ENCODE measurements at places on chromosomes 2 and 18.
A peak's percentile ranks its signal among the peaks of the same experiment; 100 is the strongest.

- DNase-seq = no peak
Observed at GRCh38 chr2:214560176-214560575, 149.3 kb downstream of the VWC2L start.

GRCh38 chr2:234991793-234992192 lies 40.0 kb downstream of the SH3BP4 start:
- DNase-seq = no peak

DNA sequence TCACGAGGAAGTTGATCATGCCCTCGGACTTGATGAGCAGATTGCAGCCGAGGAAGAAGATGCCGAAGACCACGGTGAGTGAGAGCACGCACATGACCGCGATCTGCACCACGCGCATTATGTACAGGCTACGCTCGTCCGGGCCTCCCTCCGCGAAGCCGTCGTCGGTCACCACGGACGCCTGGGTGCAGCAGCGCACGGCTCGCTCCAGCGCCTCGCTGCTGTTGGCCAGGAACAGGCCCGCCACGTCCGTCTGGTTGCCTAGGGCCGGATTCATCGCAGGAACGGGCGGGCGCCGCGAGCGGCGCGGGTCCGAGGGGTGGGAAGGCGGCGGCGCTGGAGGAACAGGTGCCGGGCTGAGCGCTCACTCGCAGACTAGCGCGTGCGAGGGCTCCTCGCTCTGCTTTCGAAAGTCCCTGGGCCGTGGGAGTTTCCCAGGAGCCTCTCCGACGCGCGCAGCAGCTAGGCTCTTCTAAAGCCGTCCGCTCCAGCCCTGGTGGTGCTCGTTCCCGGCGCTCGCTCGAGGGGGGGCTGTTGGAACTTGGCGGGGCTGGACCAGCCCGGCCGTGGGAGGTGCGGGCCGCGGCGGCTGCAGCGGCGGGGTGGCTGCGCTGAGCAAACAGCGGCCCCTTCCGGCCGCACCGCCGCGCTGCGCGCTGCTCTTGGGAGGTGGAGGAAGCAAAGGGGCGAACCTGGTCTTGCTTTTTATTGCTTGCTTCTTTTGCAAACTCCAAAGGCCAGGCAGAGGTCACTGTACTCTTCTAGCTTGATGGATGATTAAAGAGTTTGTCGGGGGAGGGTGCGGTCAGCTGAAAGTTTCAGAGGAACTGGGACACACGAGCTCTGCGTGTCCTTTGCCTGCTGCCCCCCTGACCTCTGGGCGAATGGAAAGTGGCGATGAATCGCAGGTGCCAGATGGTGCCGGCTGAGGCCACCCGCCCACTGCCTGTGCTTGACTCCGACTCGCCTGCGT lies at the start of gene RPRM:
TSS of gene RPRM (minus strand) at position 474 of the 973 bp plus-strand sequence. CDS start at position 277, 197 bp downstream.
- peak; percentile 86 for DNase-seq

DNA sequence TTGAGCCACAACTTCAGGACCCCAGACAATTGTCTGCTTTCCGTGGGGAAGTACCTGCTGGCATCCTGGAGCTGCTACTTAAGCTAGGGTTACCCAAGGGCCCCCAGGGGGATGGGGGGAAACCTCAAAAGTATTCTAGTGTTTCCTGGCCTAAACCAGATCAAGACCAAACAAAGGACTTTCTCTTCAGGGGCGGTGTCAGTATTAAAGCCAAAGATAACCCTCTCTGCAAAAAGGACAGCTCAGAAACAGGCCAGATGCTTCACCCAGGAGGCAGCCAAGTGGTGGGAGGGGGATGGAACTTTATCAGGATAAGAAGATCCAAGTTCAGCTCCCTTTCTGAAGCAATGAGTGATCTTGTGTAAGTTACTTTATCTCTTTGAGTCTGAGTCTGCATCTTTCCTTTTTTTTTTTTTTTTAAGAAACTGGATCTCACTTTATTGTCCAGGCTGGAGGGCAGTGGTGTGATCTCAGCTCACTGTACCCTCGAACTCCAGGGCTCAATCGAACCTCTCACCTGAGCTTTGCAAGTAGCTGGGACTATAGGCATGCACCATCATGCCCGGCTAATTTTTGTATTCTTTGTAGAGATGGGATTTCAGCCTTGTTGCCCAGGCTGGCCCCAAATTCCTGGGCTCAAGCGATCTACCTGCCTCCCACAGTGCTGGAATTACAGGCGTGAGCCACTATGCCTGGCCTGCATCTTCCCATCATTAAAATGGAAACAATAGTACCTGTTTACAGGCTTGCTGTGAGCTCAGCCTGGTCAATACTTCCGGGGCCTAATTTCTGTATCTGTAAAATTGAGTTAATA lies 151.8 kb upstream of the PTPRM start:
- no peak for DNase-seq

DNA sequence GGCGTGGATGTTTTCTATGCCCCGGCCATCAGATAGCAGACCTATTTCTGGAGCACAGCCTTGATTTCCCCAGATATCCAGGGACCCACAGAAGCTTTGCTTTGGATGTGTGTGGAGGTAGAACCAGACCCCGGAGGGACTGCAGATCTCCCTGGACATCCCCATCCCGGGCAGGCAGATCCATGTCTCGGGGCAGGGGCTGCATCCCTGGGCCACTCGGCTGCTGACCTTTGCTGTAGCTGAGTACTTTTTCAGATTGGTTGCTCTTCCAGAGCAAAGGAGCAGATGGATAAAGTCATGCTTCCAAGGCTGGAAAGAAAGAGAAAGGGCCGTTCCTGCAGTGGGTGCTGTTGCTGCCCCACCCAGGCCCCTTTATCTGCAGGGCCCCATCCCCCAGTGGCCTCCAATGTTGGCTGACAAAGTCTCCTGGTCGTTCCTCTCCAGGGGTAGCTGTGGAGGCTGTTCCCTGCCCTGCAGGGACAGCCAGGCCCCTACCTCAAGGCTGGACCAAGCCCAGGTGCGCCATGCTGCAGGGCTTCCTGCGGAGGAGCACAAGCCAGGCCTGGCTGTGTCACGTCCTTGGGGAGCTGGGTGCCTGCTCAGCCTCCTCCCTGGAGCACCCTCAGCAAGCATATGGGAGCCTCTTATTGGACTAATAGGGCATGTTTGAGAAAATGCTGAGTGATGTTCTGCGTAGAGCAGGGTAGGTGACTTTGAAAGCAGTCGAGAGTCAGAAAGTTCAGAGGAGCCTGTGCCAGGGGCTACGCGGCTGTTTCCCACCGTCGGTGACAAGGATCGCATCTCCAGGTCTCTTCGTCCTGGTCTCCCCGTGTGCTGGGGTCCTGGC lies 68.4 kb downstream of the TPO start:
- no peak for DNase-seq

- DNase-seq = no peak
Observed at GRCh38 chr2:3009005-3009404, 368.6 kb downstream of the EIPR1 start.

DNA sequence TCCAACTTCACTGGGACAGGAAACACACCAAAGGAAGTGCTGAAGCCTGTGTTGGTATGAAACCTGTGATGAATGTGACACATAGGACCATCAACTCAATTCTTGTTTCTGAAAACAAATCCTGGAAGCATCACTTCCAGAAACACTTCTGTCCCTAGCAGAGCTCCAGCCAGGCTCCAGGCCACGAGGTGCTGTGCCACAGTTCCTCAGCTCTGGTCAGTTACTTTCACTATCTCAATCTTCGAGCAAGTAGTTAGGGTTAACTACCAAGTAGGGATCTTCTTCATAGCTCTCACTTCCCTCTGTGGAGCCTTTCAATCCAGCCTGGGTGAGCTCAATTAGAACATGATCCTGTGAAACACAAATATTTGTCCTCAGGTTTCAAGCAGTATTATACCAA lies 3.6 kb upstream of the LCT start:
- DNase-seq = no peak

DNA sequence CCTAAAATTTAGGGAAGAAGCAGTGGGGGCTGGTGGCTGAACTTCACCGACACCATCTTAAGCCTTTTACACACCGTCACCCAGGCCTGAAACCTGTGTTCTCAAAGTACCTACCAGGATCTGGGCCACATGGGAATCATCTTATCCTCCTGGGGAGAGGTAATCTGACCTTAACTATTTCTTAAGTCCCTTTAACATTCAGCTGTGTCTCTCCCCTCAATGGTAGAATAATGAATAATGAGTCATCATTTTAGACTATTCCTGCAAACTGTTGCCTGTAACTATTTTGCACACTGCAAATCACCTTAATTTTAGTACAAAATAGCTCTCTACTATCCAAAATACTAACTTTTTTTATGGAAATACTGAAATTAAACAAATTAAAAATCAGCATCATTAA lies 149.4 kb upstream of the KLF7 start:
- no peak for DNase-seq

- no peak for DNase-seq
Observed at GRCh38 chr2:8146132-8147005, 535.5 kb upstream of the ID2 start.

- peak; percentile 57 for DNase-seq
Observed at GRCh38 chr2:41933585-41934320, 114.1 kb upstream of the PKDCC start.

- no peak for DNase-seq
Observed at GRCh38 chr2:85132397-85132796, 795 bp upstream of the TCF7L1 start.

DNA sequence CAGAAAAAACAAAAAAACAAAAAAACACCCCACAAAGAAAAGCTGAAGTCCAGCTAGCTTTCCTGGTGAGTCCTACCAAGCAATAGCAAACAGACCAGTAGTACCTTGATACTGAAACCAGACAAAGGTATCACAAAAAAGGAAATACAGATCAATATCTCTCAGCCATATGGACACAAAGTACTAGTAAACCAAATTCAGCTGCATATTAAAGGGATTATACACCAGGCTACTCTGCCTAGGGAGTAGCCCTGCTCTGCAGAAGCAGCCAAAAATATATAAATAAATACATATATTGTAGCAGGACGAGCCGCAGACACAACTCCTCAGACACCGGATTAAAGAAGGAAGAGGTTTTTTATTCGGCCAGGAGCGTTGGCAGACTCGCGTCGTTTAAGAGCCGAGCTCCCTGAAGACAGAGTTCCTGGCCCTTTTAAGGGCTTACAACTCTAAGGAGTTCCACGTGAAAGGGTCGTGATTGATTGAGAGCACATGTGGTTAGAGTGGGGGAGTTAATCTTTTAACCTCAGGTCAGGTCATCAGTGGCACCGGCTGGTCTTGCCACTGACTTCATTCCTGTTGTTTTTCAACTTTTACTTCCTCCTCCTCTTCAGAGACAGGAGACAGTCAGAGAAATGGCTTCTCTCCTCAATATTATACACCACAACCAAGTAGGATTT lies 38.4 kb upstream of the DTNB start:
- DNase-seq = no peak

- no peak for DNase-seq
Observed at GRCh38 chr2:73611867-73612266, 30.4 kb downstream of the NAT8 start.

- DNase-seq = peak; percentile 75
Observed at GRCh38 chr18:70288171-70288850, 534 bp upstream of the SOCS6 start.

- DNase-seq = no peak
Observed at GRCh38 chr2:36820942-36821605, 124.6 kb downstream of the VIT start.

GRCh38 chr2:27281855-27282559 lies at the start of gene TRIM54:
TRIM54 (plus strand) TSS chr2:27282429; CDS start chr2:27282732, 303 bp downstream.
- no peak for DNase-seq

- DNase-seq = no peak
Observed at GRCh38 chr2:103921161-103921560, 932.8 kb upstream of the POU3F3 start.

DNA sequence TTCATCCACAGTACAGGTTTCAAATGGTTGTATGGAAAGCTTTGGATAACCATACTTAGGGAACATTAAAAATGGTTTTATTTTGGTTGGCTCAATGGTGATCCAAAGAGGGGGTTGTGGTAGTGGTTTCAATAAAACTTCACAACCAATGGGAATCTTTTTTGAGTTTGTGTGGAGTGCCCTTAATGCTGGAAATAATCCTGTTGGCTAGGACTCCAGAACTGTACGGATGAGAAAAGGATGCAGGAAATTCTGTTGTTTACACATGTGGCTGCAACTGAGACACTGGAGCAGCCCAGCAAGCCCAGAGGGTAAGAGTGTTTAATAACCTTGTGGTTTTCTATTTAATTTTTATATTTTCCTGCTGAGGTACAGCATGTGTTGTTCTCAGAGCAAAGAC lies at the start of gene CCDC102B:
TSS of gene CCDC102B (plus strand) at position 210 of the 400 bp plus-strand sequence. CDS start 38,684 bp downstream, outside the sequence.
- no peak for DNase-seq

GRCh38 chr2:10079266-10079869 lies 843 bp downstream of the CYS1 start:
- DNase-seq = no peak

DNA sequence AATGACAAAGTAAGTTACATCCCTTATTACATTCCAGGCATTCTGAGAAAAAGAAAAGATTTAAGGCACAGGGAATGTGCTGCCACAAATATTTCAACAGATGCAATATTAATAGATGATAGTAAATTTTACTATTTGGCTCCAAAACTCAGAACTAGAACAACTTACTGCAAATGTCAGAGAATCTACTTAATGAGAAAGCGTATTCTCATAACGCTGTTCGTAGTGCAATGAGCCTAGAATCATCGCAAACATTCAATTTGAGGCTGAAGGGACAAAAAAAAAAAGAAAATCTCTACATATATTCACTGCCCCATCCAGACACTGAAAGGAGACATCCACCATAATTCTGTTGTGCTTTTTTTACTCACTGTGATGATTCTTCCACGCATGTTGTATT lies 272.1 kb upstream of the DOK6 start:
- DNase-seq = no peak

DNA sequence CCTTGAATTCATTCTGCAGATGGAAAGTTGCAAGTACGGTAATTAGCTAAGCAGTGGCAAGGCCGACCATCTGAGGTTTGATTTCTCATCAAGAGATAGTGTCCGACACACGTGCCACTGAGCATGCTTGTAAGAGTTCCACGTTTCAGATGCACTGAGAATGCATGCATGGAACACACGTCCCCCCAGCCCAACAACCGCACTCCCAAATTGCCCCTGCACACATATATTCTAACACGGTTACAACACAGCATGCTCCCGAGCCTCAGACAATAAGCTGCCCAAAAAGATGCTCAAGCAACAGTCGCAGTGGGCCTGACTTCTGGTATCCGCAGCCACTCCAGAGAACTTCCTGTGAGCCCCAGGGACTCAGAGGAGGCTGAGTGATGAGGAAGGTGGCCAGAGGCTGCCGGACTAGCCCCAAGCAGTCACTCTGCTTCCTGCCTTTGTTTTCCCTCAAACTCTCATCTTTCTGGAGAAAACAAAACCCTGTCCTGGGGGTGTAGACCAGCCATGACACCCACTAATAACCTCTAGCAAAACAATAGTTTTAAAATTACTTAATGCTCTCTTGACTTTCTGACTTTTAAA lies 204.0 kb downstream of the TGIF1 start:
- DNase-seq = no peak

DNA sequence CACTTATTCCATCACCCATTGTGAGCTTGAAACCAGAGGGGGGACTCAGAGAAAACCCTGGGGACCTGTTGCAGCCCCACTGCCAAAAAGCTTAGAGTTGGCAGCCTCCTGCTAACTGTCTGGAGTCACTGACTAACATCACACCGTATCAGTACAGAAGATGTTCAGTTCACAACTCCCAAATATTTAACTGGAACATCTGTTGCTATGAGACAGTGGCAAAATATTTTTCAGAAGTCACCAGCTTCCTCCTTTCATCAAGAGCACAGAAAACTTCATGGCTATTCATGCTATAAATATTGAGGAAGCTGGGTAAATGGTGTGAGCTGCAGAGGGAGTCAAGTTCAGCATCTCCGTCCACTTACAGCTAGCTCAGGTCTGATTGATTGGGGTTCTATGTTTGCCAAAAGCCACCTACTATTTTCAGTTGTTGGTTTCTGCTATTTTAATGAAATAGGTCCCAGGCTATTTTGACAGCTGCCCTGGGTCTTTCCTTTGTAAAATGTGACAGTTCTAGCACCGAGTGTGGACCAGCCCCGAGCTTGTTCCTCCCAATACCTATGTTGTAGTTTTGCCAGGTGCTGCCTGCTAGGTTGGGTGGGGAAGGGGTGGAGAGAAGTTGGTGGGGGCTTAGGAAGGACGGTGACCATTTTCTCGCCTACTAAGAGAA lies 9.8 kb downstream of the TUBB6 start:
- DNase-seq = no peak

All from left forelimb (tissue), 1 donor.